ENCODE measurements at places on chromosomes 7 and 10.

- DNase-seq: no peak
These were observed 180.0 kb upstream of the INHBA start for GRCh38 chr7:41882745-41883420.

GRCh38 chr7:146002431-146003078 is 114.0 kb upstream of the CNTNAP2 start:
- DNase-seq: no peak

DNA sequence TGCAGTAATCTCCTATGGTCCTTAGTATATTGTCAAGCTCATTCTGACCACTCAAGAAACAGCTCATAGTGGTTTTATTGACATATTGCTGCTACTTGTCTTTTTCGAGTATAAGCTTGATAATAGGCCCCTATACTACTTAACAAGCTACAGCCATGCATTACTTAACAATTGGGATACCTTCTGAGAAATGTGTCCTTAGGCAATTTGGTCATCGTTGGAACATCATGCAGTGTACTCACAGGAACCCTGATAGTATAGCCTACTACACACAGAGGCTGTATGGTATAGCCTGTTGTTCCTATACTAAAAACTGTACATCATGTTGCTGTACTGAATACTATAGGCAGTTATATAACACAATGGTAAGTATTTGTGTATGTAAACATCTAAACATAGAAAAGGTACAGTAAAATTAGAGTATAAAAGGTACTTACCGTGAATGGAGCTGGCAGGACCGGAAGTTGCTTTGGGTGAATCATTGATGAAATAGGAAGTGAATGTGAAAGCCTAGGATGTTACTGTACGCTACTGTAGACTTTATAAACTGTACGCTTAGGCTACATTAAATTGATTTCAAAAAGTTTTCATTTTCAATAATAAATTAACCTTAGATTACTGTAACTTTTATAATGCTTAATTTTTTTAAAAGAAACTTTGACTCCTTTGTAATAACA is 160.9 kb downstream of the LRRC4 start:
- no peak for DNase-seq

DNA sequence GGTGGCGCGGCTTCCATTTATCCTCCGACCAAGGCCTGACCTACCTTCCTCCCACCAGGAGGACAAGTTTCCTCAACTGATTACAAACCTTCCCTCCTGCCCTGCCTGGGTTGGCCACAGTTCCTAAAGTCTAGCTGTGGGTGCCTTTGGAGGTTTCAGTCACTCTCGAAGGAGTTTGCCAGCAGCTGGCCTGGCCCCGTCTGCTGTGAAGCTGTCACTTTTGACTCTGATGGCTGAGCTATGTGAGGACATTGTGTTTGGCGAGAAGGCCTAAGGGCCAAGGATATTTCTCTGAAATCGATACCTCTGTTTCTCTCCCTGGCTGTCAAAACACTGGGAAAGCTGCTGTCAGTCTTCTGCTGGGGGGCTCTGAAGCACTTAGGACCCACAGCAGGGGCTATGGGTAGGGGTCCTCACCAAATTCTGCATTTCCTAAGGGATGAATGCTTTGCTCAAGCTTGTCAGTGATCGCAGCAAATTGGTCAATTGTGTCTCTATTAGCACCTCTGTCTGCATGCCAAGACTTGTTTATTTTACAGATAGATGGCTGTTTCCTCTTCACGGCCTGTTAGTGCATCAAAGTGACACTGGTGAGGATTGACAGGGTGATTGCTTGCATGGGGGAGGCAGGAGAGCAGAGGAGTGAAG is 31.9 kb upstream of the SAMD8 start:
- DNase-seq: no peak

GRCh38 chr7:39623732-39624441 is 515 bp downstream of the RALA start:
- DNase-seq: no peak
